ENCODE measurements at places on chromosomes 1 and 21. TPM values are rescaled to one million over a fixed set of nuclear protein-coding genes. Genes with fewer than 3 reads are reported as not detected.

The OR2T29 gene
- total RNA-seq = not detected

The ITLN2 gene
- total RNA-seq = not detected

The PROK1 gene
- total RNA-seq = not detected

The C1orf94 gene
- total RNA-seq = not detected

The CFHR2 gene
- not detected for total RNA-seq

The NTNG1 gene
- 3.6 TPM for total RNA-seq

The RBM34 gene
- total RNA-seq = 58.9 TPM

The OLIG2 gene
- not detected for total RNA-seq

The S100A7 gene
- not detected for total RNA-seq

The TMEM35B gene
- 23.0 TPM for total RNA-seq

The SIM2 gene
- 3.6 TPM for total RNA-seq

The RAB7B gene
- 7.7 TPM for total RNA-seq

The PDE9A gene
- total RNA-seq = not detected

The DPT gene
- total RNA-seq = 2.4 TPM

The CLCA4 gene
- total RNA-seq = not detected

The TTC24 gene
- not detected for total RNA-seq

All from osteoblast (primary cell).